Myocyte (in vitro differentiated cells): ENCODE measurements at places on chromosomes 6 and 20. TPM values are rescaled to one million over a fixed set of nuclear protein-coding genes. Genes with fewer than 3 reads are reported as not detected.
A peak's percentile ranks its signal among the peaks of the same experiment; 100 is the strongest.

- DNase-seq: no peak
Observed at GRCh38 chr6:15755526-15755925, 92.7 kb upstream of the DTNBP1 start.

DNA sequence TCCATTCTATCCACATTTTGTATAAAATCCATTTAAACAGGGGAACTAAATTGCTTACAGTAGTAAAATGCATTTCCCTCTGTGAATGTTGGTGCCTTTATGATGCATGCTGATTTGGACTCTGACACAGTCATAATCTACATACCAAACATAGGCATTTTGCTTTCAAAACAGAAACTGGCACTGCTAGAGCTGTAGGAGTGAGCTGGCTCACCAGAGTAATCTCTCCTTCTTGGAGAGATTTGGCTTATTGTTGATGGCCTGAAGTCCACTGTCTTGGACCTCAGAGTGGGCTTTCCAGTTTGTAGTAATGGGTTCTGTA is 363.2 kb upstream of the FLRT3 start:
- DNase-seq: no peak

DNA sequence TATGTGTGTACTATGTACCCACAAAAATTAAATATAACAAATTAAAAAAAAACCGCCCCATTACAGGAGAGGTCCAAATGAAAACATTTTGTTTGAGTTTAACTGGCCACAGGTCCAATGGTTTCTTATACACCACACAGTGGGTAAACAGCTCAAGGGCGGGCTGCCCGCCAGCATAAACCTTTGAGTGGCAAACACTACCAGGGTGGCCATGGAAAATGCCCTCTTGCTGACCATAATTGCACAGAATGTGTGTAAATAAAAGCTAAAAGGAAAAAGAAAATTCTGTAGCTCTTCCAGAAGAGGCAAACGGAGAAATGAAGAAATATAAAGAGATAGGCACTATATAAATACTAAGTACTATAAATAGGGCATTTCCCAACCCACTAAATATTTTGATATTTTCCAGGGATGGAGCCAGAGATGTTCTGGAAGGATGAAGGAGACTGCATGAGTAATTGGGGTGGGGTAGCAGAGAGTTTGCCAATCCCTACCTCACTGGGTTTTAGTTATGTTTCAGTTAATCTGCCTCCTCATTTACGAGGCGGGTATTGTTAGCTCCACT is 1.1 kb upstream of the CDC5L start:
- peak; percentile 21 for DNase-seq

DNA sequence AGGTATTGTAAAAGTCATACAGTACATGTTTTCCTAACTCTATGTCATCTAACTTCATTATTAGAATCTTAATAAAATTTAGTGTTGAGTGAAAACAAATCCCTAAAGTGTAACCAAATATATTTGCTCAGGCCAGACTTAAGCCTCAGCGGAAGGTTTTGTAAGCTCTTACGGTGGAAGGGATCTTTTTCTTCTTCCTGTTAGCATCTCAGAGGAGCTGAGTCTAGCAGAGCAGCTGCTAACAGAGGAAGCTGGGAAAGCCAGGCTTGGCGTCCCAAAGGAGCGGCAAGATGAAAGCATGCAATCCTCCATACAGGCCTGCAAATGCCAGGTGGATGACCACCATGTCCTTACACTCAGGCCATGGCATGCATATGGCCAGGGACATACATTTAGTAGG is 72.4 kb downstream of the ADTRP start:
- no peak for DNase-seq

- peak; percentile 71 for DNase-seq
Observed at GRCh38 chr6:5990786-5991185, 15.9 kb downstream of the NRN1 start.

DNA sequence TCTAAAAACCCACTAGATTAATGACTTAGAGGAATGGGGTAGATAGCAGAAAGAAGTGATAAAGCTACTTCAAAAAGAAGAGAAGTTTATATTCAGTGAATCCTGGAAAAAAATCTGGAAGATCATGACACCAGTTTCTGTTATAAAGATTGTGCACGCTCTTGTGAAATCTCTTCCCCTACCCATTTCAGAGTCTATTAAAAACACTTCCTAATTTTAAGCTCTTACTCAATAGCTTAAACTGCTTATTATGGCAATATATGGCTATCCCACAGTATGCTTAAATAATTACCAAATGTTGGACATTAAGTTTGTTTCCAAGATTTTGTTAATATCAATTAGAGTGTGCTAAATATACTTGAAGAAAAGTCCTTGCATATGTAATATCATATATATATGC is 585.3 kb upstream of the MAN1A1 start:
- no peak for DNase-seq

GRCh38 chr20:370977-371754 is 9.4 kb upstream of the TRIB3 start:
- no peak for DNase-seq

- DNase-seq: no peak
Observed at GRCh38 chr20:61387204-61387953, 135.3 kb downstream of the CDH4 start.

- DNase-seq: no peak
Observed at GRCh38 chr20:46099491-46100287, 9.9 kb upstream of the NCOA5 start.

GRCh38 chr20:1087311-1087905 is 31.0 kb upstream of the PSMF1 start:
- peak; percentile 94 for DNase-seq

MUC21 gene
- total RNA-seq: not detected in 2 replicates

GRCh38 chr6:86474081-86474480 is 463.2 kb upstream of the HTR1E start:
- DNase-seq: no peak

DNA sequence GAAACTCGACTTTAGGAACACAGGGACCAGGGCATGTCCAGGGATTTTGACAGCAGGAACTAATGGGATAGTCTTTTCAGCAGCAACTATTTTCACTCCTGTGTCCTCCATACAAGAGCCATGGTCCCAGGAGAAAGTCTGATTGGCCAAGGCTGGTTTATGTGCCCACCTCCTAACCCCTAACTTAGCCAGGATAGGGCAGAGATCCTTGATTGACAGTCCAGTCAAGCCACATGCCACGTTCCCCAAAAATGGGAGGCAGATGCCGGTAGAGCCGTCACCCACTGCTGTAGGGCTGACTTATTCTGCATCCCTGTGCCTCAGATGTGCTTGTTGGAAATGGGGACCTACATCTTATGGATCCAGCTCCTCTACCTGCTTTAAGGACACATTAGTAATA is 22.3 kb downstream of the SLC2A10 start:
- no peak for DNase-seq

- peak; percentile 31 for DNase-seq
Observed at GRCh38 chr6:122726649-122727048, 52.9 kb upstream of the FABP7 start.

ETV7 gene
- total RNA-seq: 0.62 TPM in 1 of 2 replicates, not detected in the other

DNA sequence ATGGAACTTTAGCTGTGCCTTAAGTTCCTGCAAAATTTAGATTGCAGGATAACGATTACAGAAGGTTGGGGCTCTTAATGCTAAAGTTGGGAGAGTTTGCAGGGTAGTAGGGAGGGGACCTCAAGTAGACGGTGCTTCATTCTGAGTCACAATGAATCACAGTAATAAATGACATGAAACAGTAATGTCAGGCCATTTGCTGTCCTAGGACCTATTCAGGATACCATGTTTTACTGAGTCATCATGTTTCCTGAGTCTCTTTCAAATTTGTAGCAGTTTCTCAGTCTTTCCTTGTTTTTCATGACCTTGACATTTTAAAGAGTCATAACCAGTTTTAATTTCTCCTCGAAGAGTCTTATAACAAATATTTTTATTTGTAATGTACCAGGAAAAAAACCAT is 406.9 kb upstream of the MAP3K7 start:
- no peak for DNase-seq

TRIM38 gene
- 13.7 and 28.7 TPM in 2 replicates for total RNA-seq

ULBP2 gene
- total RNA-seq: 5.8 and 6.6 TPM in 2 replicates

ANGPT4 gene
- total RNA-seq: not detected in 2 replicates

MCCD1 gene
- total RNA-seq: not detected in 2 replicates

OPRL1 gene
- 1.0 and 1.1 TPM in 2 replicates for total RNA-seq

GRCh38 chr6:81366972-81367371 is 385.5 kb downstream of the TENT5A start:
- no peak for DNase-seq

DNA sequence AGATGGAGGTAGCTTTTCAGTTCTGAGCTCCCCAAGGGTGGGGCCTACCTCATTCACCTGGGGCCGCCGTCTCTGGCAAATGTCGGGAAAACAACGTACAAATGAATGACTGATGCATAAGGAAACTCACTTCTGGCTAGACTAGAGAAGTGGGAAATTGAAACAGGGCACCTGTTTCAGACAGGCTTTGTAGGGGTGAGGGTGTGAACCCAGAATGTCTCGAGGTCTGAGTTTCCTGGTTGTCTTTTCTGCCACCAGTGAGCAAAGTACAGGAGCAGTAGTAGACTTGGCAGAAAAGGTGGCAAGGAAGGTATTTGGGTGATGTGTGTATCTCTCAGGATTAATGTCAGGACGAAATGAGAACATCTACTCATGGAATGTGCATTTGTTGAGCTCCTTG is 308.5 kb downstream of the CLIC5 start:
- DNase-seq: no peak

TINAG gene
- total RNA-seq: 0.72 TPM in 1 of 2 replicates, not detected in the other

GRCh38 chr20:46260480-46260879 is 47.8 kb downstream of the CDH22 start:
- DNase-seq: peak; percentile 1

GRCh38 chr6:124190256-124190655 is 386.6 kb downstream of the NKAIN2 start:
- no peak for DNase-seq

PRPH2 gene
- total RNA-seq: 1.4 and 1.8 TPM in 2 replicates

DNA sequence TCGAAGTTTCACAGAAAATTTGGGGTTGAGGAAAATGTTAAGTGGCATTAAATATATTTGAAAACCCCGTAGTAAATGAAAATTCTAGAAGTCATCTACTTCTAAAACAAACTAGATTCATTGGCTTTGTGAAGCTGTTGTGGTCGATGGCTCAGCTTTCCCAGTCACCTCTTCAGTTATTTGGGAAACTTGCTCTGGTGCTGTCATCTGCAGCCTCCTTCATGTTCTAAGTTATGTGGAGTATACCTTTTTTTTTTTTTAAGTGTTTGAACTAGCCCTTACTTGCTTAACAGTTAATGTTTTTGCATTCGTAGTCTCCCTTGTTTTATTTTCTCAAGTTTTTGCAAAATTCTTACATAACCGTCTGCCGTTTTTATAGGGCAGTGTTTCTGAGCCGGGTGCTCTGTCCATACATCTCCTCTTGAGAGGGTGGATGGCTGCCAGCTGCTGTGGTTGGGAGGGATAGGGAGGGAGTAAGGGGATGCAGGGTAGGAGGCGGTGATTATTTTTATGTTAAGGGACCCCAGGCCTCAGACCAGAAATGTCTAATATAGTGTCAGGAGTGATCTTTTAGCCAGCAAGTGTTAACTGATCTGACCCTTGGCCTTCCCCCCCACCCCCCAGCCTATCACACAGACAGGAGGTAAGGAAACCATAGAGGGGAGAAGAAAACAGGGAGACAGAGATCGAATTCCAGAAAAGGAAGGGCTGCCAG is 7.1 kb downstream of the RREB1 start:
- no peak for DNase-seq

DNA sequence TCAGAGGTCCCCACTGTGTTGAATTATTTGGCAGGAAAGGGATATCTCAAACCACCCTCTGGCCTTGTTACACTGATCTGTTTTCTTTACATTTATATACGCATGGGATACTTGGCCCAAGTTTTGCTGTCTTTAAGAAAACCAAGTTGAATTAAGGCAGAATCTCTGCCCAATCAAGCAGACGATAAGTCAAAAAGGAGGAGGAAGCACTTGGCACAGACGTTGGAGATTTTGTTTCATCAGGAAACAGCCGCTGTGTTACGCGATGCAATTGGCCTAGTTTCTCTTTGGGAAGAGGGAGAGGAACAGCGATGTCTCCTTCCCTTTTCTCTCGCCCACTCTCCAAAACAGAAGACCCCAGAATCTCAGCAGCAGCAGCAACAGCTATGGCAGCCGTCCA is 20.2 kb upstream of the NAA20 start:
- DNase-seq: no peak

DNA sequence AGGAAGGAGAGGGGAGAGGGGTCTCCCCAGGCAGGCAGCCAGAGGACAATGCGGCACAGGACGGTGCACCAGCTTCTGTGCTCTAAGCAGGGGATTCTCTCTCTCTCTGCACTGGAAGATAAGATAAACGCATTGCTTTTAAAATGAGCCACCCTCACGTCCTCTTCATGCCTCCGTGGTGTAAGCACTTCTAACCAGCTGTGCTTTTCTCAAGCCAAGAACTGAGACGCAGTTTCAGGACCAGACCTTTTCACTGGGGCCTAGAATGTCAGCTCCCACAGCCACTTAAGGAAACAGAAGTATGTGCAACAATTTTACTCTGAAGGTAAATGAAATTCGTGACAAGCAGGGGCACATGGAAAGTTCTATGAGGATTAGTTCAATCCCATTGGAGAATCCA is 82.4 kb downstream of the PSMB1 start:
- DNase-seq: no peak

DNA sequence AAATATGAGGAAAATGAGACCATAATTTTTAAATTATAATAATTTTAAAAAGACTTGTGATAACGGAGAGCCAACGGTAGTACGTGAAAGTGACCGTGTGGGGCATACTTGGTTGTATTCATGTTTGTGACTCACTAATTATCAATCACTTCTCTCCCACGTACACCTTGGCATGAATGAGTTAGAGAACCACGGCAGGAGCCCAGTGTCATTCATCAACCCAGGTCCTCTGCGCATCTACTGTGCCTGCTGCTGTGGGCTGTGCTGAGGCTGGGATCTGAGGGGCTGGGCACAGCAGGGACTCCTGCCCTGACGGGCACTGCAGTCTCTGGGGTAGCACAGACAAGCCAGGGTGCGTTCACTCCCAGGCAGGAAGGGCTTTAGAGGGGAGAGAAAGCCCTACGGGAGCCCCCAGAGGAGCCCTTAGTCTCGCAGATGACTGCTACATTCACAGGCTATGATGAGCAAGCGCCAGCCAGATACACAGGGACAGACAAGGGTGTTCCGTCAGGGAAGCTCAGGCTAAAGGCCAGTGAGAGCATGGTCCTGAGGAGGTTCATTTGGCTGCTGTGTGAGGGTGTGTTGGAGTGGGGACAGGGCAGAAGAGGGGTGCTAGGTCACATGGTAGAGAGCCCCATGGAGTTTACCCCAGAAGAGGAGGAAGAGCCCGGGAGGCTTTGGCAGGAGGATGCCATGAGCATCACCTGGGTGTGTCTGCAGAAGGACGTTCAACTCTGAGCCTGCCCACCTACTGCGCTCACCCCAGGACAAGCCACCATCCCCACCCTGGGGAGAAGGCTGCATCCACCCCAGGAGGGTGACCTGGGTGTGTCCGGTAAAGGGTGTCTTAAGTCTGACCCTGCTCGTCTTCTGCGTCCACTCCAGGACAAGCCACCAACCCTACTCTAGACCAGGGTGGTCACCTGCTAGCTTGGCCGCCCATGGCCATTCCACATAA is 8.2 kb upstream of the RPS6KA2 start:
- no peak for DNase-seq

MUCL3 gene
- total RNA-seq: not detected in 2 replicates

DNA sequence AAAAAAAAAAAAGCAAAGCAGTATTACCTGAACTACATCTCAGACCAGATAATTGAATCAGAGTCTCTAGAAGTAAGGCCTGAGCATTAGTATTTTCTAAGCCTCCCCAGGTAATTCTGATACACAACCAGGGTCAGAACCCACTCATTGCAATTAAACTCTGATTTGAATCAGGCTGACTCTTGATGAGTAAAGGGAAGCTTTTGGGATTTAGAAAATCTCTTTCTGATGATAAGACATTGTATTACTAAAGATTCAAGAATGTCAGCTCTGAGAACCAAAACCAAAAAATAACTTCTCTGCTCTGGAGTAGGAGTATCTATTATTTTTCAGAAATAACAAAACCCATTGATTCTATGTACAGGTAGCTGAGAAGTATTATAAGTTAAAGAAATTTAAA is 100.1 kb upstream of the COL21A1 start:
- DNase-seq: no peak
